ENCODE measurements at places on chromosomes 16 and 17.

DNA sequence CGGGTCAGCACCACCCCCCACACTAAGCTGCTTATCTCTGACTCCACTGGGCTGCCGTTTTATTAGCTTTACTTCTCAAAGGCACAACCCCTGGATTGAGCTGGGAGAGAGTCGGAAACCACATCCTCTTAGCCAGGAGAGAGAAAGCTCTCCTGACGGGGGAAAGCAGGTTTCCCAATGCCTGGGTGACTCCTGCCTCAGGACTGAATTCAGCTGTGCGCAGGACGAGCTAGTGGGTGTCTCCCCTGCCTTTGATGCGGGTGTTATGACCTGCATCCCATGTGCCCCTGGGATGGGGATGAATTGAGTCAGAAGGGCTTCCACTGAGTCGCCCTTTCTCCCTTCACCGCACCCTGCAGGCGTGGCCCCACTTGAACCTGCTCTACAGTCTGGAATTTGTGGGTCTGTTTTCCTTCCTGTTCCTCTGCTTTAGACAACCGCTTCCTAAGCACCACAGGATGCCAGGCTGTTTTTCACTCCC is 819.2 kb upstream of the EEF2KMT start:
- no peak for DNase-seq

DNA sequence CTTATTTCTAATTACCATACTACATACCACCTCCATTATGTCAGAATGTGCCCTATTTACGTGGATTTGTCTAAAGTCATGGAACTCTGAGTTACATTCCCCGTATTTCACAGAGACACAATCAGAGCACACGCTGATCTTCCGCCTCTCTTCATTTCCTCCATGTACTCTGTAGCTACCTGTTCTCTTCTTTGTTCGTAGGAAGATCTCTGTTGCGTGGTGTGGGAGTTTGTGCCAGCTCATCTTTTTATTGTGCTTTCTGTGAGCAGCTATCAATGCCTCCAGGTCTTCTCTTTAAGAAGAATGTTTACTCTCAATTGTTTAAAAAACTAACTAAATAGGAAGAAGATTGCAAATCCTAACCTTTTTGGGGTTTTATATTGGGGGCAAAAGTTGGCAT is 26.9 kb downstream of the NLRC5 start:
- DNase-seq = no peak

- peak; percentile 84 for DNase-seq
Measured at GRCh38 chr16:56985288-56985961, 3.9 kb upstream of the NLRC5 start.

- peak; percentile 32 for DNase-seq
Measured at GRCh38 chr16:85123891-85124635, 11.8 kb upstream of the CIBAR2 start.

Data from fibroblast of the conjunctiva (primary cell).